RCC 7860 (cell line): ENCODE measurements at places on chromosomes 7 and 10.

GRCh38 chr7:36637417-36637816 lies 86.9 kb downstream of the AOAH start:
- no peak for DNase-seq

- no peak for DNase-seq
These were observed 58.5 kb downstream of the BEND7 start for GRCh38 chr10:13470270-13470669.

DNA sequence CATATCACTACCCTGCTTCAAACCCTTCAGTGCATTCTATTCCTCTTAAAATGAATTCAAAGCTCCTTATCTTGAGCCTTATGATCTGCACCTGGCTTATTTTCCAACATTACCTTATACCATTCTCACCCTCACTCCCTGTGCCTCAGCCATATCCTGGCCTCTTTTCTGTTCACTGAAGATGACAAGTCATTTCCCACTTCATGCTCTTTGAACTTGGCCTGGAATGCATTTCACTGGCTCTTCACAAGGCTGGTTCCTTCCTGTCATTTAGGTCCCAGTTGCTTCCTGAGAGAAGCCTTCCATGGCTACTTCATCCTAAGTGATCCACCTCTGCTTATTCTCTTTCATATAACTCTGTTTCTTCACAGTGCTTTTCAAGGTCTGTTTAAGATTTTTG lies 3.2 kb upstream of the LIPF start:
- no peak for DNase-seq

DNA sequence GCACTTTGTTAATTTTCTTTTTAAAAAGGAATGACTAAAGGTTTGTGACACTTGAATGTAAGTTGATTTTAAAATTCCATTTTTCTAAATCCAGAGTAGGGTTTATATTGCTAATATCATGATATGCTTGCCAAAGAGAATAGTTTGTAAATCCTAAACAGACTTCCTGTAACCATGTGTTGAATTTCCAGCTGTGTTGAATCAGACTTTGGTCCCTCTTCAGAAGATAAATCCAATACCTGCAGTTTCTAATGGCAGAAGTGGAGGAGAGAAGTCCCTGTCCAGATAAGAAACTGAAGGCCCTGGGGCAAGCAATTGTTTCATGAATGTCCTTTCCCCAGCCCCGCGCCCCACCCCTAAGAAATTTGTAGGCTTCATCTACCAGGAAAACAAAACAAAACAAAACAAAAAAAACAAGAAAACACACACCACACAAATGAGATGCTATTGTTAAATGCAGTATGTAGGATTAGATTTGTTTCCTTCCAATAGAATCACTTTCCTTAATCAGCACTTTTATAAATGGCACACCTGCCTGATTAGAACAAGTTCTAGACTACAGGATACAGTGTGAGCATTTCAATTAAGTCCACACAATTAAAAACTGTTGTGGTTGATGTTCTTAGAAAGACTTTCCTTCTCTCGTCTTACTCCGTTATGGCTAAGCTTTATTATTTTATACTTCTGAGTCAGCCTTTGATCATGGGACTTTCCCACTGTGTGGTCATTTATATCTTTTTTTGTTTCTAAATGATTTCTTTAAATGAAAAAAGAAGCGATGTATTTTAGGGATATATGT lies 122.8 kb downstream of the KAT6B start:
- peak; percentile 13 for DNase-seq

DNA sequence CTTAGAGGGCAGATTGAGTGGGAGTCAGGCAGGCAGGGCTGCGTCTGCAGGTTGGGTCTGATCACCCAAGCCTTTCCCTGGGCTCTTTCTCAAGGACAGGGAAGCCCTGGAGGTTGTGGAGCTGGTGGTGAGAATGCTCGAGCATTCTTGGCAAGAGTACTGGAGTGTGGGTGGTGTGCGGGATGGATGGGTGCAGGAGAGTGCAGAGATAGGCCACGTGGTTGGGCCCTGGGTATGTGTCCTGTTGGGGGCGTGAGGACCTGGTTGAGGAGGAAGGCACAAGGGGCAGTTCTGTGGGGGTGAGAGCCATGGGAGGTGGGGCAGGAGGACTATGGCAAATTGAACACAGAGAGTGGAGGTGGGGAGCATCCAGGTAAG lies 135.9 kb downstream of the PTPN20 start:
- no peak for DNase-seq

DNA sequence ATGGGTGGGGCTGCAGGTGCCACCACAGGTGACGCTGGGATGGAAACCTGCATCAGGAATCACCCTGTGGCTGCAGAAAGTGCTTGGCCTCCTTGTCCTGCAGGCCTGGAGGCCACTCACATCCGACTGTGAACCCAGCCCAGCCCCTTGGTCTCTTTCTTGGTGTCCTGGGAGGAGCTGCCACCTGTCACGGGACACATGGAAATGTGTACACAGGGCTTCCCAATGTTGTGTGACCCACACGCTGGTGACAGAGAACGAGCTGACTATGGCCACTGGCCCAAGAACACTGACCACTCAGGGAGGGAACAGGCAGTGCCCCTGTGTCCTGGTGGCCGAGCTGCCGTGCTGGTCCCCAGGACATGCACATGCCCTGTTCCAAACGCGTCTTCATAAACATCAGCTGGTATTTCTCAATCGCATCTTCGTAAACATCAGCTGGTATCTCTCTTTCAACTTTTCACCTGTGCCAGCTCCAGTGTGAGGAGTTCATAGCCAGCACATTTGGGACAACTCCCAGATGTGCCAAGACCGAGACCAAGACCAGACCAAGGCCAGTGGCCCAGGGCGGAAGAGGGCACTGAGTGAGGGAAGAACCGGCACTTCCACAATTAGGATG lies 57.9 kb upstream of the INPP5A start:
- DNase-seq: no peak

DNA sequence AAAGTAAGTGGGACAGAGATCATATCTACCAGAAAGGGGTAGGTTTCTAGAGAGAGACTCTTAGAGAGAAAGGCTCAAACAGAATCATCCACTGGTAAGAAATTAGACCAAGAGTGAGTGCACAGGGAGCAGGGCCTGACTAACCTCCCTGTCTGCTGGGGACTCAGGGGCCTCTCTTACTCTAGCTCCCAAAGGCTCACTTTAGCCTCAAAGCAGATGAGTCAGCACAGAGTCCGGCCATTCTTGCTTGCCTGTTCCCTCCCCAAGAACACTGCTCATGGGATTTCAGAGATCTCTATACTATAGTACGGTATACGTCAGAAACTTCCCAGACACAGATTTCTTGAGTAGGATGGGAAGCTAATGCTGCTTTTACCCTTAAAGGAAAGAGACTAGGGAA lies 32.7 kb downstream of the RBM28 start:
- no peak for DNase-seq

- DNase-seq: no peak
These were observed 51.3 kb upstream of the GSAP start for GRCh38 chr7:77467408-77467807.

DNA sequence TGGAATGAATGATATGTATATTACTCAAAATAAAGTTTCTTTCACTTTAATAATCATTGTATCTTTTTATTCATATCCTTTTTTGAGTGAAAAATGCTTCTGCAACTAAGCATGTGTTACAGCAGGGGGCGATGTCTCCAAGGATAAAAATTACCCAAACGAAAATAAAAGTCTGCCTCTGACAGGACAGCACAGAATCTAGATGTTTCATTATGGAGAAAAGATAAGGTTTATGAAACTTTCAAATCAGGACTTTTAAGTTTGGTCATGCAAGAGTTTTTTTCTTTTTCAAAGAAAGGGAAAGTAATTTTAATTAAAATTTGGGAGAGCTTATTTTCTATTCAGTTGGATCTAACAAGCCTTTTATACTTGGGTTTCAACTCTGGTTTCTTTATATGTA lies 48.4 kb downstream of the TES start:
- DNase-seq: peak; percentile 71

DNA sequence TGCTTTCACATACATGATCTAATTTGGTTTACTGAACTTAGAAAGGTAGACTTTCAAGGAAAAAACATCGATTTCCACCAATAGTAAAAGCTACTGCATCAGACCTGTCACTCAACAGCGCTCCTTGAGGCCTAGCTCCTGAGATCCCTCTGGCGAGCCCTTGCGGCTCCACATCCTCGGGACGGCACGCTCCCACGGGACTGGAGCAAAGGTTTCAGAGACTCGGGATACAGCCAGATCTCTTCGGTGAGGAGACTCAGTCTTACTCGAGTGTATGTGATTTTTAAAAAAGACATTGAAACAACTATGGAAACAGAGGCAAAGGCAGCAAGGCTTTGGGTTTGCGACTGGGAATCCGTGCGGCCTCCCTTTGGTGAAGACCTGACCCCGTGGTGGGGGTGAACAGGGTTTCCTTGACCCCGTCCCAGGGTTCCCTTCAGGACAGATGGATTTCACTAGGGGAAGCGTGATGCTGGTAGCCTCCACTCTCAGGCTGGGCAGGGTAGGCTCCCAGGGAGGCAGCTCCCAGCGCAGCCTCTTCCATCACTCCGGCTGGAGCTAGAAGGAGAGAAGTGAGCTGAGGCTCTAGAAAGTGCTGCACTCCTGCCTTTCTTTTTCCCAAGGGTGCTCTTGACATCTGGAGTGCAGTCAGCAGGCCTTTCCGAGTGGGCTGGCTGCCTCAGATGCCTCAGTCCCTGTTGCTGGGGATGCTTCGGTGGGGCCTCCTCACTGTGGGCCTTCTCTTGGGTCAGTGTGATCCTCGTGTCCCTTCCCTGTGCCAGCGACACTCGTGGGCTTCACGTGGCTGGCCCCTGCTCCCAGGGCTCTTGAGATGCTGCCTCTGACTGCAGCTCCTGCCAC lies 5.8 kb upstream of the ATP6V0E2 start:
- no peak for DNase-seq

- DNase-seq: no peak
These were observed 15.9 kb downstream of the ADAM12 start for GRCh38 chr10:126372396-126372795.

DNA sequence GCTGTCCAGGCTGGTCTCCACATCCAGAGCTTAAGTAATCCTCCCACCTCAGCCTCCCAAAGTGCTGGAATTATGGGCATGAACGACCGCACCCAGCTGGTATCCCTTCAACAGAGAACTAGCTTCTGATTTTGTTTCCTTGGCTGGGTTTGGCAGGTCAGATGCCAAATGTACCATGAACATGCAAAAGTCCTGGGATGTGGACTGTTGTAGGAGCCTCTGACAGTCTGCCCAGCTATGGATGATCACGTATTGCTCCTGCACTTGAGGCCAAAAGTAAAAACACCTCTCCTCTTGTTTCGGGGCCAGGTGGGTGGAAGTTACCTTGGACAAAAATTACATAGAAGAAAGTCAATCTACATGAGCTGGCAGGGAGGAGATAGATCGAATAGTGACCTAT lies 699.5 kb downstream of the TYW1 start:
- DNase-seq: no peak

DNA sequence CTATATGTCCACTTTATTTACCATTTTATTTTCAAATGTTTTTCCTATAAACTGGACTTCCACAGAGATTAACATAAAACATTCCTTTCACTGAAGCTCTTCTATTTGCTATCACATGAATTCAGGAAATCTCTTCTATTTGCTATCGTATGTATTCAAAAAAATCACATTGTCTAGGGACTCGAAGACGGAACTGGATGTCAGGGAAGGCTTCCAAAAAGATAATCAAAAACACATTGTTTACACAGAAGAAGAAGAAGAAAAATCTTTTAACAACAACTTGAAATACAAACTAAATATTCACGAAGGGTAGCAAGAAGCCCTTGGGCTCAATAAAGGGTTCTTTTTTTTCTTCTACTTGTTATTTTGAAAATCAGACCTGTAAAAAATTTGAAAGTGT lies 426.1 kb upstream of the LRRN3 start:
- no peak for DNase-seq

DNA sequence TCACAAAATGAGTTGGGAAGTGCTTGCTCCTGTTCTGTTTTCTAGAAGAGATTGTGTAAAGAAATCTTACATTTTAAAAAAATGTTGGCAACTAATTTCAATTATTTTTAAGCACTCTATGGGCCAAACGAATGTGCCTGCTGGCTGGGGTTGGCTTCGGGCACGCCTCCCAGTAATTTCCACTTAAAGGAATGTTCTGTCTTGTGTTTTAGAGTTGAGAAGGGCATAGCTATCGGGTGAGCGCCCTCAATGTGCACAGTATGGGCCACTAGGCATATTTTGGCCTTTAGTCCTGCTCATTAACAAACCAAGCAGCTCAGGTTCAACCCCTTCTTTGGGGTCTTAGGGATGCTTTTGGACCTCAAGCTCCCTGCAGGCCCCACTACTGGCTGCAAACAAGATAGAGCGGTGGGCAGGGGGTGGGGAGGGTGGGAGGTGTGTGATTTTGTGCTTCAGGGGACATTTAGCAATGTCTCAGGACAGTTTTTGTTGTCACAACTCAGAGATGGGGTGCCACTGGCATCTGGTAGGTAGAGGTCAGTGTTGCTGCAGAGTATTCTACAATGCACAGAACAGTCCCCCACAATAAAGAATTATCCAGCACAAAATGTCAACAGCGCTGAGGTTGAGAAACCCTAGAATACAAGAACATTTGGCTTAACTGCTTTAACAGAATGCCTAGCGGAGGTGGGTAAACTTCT lies 40.7 kb downstream of the TACC2 start:
- no peak for DNase-seq

DNA sequence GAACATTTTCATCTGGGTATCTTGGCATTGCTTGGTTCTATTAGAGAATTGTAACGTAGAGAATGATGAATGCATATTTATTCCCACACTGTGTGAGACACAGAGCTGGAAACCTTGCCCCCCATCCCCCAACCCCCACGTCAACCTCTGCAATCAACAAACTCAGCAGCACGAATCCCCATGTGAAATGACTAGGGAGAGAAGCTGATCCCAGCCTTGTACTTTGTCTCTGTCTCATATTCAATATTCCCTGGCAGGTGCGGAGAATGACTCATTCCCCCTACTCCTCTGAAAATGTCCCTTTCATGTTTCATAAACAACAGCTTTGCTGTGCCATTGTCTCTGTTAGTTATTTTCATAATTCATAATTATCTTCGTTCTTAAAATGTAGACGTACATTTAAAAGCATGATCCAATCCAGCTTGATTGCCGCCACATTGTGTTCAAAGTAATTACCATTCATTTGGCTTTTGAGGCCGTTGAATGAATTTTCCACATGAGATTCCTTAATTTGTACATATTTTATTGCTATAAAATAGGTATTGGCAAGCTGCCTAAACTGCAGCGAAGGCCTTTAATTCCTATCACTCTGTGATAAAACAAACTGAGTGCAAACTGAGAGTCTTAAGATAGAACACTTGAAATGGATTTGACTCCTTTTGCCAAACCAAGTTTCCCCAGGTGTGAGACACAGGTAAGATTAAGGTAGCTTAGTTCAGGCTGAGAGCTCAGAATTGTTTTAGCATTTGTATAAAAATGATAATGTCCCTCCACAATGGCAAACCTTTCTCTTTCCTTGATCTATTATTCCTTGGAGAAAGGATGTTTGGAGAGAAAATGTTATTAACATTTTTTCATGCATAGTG lies 920.2 kb downstream of the TYW1 start:
- DNase-seq: no peak

- DNase-seq: no peak
These were observed 61.7 kb downstream of the PALD1 start for GRCh38 chr10:70540089-70540788.
